ENCODE measurements at places on chromosomes 7 and 10.

- DNase-seq, result no peak
Observed at GRCh38 chr10:17779784-17780183, 27.8 kb downstream of the TMEM236 start.

- no peak for DNase-seq
Observed at GRCh38 chr10:28850784-28851183, 173.5 kb downstream of the BAMBI start.

GRCh38 chr10:31599626-31600504 lies 280.8 kb downstream of the ZEB1 start:
- no peak for DNase-seq

DNA sequence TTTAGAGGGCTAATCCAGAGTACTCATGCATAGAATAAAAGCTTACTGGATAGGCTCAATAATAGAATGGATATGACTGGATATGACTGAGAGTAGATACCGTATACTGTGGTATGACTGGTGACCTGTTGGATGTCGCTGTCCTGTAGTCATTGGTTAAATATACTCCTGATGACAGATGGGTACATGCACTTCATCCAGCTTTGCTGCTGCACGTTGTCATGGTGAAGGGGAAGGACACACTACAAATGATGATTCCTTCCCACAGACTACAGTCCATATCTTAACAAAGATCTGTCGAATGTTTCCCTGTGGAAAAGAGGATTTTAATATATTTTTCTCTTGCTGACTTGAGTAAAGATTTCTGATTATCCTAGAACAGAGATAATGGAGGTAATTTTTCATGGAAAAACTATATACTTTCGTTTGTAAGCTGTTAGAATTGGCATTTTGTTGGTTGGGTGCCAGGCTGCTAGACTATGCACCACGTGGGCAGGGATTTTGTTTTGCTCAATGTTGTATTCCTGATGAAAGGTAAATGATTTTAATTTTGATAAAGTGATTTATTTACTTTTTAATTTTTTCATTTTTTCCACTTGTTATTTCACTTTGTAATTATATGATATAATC lies 97.3 kb downstream of the PPP1R9A start:
- DNase-seq, result no peak

DNA sequence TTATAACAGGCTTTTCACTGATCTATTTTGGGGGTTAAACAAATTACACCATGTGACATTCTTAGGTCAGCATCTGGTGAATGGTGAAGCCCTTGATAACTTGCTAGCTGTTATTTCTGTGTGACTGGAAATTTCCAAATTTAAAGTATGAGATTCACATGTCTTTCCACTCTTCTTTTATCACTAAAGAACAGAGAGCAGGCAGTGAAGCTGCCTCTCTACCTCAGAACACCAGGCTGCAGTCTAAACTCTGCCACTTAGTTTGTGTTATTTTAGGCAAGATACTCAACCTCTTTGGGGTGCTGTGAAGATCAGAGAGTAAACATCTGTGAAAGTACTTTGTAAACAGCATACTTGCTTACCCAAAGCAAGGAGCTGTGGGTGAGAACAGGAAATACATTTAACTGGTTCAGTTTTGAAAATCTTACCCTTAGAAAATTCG lies 15.5 kb upstream of the SP4 start:
- no peak for DNase-seq

DNA sequence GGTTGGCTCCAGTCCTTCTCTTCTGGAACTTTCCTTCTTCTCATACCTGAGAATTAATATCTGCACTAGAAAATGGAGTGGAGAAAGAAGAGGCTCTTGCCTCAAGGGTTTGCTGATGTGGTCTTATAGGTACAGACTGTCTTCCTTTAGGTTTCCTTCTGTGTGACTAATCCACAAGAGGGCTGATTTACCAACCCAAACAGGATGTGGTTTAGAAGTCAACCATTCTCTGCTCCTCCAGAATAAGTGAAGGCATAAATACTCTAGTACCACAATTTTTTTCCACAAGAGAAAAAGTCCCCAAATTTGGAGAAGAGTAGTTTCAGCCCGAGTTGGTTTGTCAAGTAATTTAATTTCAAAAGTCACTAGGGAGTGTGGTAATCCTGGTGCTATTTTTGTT lies 85.8 kb downstream of the NRP1 start:
- DNase-seq, result no peak

DNA sequence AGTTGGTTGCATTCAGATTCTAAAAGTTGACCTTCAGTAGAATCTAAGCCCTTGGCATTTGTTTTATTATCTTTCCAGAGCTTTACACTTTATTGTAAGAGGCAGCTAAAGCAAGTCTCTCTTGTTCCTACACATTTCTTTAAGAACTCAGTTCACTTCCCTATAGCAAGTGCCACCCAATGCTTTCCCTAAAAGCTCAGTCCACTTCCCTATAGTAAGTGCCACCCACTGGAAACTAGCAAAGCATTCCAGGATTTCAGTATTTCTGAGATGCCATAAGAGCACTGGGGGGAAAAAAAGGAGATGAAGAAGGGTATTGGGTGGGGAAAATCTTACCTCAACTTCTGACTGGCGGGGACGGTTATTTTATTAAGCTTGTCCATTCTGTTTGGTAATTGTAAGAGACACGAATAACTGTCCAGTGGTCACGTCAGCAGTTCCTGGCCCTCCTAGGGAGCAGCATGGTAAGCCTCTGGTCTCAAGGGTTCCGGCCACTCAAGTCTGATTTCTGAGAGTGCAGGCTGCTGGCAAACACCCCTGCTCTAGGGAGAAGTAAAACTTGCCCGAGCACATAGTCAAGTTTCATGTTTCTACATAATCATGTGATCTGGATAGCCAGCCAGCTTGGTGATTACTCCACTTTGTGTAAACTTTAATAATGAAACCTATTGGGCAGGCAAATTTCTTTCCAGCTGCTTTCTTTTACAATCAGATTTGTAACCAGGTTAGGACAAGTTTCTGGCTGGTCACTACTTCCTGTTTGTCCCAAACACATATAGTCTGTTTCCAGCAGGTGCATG lies at the start of gene BLNK:
TSS of gene BLNK (minus strand) at position 554 of the 800 bp plus-strand sequence. CDS start at position 383, 171 bp downstream.
- no peak for DNase-seq

GRCh38 chr10:117165538-117166417 lies 27.7 kb upstream of the VAX1 start:
- no peak for DNase-seq

DNA sequence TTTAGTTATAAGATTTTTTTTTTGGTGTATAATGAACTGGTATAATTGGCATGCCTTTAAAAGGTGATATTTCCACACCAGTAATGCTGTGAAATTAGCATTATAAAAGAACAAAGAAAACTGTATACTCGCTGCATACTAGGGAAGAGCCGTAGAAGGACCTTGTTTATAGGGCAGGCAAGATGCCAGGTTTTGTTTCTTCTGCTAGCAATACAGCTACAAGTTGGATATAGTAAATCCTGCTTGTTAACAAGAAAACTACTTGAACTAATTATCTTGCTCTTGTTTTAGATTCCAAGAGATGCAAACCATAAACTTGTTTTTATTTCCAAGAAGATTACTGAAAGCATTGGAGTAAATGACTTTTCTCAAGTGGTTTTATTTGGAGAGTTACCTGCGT lies 1.9 kb downstream of the DNAH11 start:
- DNase-seq, result no peak

GRCh38 chr10:104109908-104110662 lies 11.9 kb upstream of the SFR1 start:
- DNase-seq, result no peak

DNA sequence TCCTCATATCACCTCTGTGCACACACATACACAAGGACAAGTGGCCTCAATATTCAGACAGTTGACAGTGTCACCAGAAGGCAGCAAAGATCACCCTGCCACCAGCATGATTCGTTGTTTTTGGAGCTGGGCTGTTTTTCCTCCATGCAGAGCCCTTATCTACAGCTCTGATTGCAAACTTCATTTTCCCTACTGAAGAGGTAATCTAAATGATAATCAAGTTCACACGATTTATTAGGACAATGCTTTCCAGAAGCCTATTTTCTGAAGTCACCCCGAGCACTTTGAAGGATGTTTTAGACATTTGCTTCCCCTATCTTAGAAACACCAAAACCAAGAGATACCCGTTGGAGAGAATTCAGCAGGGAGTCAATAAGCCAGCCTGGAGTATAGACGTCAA lies 46.0 kb upstream of the ADAM12 start:
- no peak for DNase-seq

DNA sequence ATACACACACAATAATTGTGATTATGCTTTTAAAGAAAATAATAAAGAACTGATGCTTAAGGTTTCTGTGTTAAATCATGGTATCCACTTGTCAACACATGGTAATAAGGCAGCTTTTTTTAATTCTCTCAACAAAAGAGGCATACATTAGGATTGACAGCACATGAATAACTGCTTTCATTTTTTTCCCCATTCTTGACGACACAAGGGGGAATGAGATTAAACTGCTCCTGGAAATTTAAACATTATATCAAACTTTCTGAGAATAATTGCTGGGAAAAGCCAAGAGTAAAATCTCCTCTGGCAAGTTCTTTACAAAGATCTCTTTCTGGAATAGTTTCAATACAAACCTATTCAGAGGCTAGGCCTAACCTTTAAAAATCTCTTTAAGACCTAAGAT lies 99.0 kb upstream of the GPR22 start:
- DNase-seq, result no peak

DNA sequence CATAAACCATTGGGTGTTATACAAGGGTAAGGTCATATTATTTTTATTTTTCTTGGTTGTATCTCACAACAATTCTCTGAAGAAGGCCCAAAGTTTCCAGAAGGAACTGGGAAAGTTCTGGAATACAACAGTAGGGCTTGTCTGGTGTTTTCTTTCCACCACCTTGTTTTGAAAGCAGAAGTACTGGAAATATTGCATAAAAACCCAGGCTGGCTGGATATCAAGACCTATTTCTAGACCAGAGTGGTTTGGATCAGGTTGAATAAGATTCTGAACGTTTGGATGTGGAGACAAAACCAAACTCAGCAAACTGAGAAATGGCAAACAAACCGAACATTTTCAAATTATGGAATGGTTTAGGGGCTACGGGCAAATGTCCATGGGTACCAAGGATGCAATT lies 182.6 kb upstream of the FZD8 start:
- no peak for DNase-seq

DNA sequence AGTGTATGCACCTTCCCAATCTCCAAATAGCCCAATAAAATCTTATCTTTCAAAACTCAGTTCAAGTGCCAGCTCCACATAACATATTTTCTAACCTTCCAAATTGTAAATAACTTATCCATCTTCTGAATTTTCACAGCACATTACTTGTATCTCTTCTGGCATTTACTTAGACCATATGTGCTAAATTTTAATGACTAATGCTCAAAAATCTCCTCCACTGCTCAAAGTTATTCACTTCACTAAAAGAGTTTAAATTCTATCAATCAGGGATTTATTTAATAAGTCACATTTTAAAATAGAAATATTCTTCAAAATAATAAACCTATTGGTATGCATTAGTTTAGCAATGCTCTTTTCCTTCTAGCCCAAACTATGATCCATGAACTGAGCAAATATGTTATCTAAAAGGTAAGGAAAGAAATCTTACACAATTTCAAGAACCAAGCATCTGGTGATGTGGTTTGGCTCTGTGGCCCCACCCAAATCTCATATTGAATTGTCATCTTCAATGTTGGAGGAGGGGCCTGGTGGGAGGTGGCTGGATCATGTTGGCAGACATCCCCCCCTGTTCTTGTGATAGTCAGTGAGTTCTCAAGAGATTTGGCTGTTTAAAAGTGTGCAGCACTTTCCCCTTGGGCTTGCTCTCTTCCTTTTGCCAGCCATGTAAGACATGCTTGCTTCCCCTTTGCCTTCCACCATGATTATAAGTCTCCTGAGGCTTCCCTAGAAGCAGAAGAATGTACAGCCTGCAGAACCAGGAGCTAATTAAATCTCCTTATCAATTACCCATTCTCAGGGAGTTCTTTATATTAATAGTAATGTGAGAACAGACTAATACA lies 28.1 kb upstream of the GPR22 start:
- DNase-seq, result no peak

GRCh38 chr7:73984481-73985205 lies 43.3 kb upstream of the ELN start:
- DNase-seq, result no peak

DNA sequence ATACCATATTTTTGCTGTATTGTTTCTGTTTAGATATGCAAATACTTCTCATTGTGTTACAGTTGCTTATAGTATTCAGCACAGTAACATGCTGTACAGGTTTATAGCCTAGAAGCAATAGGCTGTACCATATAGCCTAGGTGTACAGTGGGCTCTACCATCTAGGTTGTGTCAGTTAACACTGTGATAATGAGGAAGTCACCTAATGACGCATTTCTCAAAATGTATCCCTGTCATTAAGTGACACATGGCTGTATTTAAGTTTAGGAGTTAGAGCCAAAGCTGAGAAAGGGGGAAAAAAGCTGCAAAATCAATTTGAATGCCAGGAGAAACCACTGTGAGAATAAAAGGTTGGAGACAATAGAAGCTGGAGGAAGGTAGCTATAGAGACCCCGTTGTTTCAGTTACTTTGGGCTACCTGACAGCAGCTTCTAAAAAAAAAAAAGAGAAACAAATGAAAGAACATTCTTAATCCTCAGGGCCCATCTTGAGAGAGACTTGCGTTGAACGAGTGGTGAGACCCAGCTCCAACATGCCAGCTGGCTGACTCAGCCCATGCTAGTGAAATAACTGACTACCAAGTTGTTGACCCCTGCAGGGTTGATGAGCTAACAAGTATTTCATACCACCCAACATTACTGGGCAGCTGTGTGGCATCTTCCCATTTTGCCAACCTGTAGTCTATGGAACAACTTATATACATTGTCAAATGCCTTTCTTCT lies 8.7 kb downstream of the STARD3NL start:
- DNase-seq, result no peak

- no peak for DNase-seq
Observed at GRCh38 chr10:75726522-75727483, 295.4 kb downstream of the LRMDA start.

DNA sequence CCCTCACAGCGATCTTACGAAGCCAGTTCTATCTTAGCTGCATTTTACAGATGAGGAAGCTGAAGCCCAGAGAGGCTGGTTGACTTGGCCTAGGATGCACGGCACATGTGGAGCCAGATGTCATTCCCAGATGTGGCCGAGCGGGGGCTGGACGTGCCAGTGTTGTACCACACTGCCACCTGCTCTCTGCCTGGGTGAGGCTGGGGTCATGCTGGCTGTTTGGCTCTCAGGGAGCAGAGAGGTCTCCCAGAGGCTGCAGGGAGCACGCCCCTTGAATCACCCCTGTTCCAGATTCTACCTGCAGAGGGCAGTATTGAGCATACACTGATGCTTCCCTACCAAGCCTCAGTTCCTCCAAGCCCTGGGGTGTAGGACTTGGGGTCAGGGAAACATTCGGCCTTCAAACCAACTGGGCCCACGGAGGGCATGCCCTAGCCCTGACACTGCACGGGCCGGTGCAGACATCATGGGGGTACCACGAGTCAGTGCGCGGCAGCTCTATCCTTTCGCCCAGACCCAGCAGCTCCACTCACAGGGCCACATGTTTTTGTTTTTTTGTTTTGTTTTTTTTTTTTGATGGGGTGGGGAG lies 3.8 kb upstream of the GTF2IRD1 start:
- peak; percentile 26 for DNase-seq
